ENCODE measurements at places on chromosomes 2 and 18.

GRCh38 chr18:32308493-32309120, 118.8 kb downstream of the MEP1B start:
- no peak for DNase-seq

DNA sequence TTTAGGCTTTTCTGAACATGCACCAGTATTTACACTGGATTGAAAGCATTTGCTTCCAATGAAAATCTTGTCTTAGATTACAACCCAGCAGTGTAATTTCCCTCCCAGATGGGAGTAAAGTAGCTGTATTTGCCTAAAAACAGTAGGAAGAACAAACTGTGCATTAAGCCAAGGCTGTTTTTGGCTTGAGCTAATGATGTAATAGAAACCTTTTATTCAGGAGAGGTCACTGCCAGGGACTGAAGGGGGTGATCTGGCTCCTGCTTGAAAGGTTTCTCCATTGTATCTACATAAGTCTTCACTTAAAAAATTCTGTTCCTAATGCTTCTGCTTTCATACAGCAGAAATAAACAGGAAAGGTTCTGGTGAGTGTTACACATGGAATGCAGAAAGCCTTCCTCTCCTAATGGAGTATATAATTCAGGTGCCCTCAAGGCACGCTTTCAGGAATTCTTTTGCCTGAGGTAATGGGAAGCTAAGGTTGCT, 74.4 kb downstream of the MEIS1 start:
- no peak for DNase-seq

GRCh38 chr2:42196403-42197267, 27.5 kb downstream of the EML4 start:
- DNase-seq, result no peak

- no peak for DNase-seq
Observed at GRCh38 chr2:205650450-205650849, 31.9 kb upstream of the NRP2 start.

DNA sequence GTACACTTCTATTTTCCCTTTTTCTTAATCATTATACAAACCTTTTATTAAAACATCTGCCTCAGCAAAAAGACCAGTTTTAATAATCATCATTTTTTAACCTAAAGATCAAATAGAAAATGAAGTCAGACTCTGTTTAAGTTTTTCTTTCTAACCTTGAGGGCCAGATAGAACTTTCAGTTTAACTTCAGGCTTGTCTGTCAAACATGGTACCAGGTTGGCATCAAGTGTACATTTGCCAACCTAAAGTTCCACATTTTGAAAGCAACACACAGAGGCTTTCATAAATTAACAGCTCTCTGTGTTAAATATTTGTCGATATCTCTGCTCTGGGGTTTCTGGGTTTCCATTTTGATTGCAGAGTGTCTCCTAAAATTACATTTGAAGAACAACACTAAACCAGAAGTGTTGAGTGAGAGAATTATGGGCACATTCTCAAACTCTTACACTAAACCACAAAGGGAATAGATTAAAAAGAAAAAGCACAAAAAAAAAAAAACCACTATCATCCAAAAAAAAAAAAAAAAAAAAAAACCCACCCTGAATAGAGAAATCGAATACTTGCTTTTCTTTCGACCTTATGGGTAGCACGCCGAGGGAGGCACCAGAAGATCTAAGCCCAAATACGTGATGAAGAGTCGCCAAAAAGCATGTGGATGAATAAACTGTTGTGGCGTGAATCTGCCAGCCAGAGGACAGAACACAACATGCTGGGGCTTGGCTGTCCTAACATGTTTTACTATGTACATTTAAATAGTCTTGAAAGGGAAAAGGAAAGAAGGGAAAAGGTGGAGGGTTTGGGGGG, 166.2 kb downstream of the TCF4 start:
- DNase-seq, result peak; percentile 58

GRCh38 chr2:230995821-230996220, at the start of gene SPATA3:
SPATA3 (plus strand) TSS chr2:230996121; CDS start chr2:230996234, 113 bp downstream.
- no peak for DNase-seq

GRCh38 chr2:111176388-111176787, 55.7 kb downstream of the BCL2L11 start:
- no peak for DNase-seq

GRCh38 chr2:149017116-149017985, 21.1 kb upstream of the LYPD6B start:
- peak; percentile 84 for DNase-seq

DNA sequence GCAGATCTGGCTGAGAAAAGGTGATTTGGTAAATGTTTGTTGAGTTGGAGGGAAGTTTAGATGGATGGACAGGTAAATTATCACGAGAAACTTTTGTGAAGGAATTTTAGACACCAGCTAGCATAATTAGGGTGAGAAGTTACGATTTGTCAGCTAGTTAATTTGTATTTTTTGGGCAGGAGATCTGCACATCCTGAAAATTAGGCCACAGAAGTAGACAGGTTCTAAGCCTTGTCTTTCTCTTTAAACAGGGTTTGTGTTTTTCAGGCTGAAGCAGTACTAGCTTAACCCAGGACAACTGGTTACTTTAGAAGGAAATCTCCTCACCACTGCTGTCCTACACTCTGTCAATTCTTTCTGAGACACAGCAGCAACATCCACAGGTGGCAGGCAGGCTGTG, 49.1 kb downstream of the DDX1 start:
- no peak for DNase-seq

GRCh38 chr2:27832396-27832795, 57.8 kb downstream of the RBKS start:
- DNase-seq, result no peak

- DNase-seq, result no peak
Observed at GRCh38 chr2:41867553-41867952, 180.3 kb upstream of the PKDCC start.

GRCh38 chr2:118269408-118270051, 181.3 kb downstream of the INSIG2 start:
- DNase-seq, result no peak

GRCh38 chr2:83826577-83826976, 632.5 kb downstream of the SUCLG1 start:
- DNase-seq, result no peak

DNA sequence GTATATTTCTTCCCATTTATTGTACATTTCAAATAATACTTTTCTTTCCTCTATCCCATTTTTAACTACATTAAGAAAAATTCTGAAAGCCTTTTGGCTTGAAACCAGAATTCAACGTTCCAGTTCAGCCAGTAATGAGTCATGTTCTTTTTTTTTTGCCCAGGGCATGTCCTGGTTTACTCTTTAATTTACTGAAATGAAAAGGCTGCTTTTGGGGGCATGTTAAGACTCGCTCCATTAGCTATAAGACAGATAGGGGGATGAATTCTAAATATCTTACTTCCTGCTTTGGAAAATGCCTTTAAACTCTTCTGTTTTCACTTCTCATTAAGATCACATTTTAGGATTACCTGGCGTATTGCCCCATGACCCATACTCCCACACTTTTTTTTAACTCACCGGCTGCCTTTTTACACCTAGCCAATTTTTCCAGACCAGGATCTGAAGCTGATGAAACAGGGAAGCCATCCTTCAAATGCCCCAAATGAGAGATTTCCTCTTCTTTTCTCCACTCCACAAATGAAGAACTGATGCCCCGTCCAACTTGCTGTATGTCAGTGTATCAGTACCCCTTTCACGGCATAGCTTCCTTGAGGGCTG, 585 bp downstream of the ABCA12 start:
- no peak for DNase-seq

DNA sequence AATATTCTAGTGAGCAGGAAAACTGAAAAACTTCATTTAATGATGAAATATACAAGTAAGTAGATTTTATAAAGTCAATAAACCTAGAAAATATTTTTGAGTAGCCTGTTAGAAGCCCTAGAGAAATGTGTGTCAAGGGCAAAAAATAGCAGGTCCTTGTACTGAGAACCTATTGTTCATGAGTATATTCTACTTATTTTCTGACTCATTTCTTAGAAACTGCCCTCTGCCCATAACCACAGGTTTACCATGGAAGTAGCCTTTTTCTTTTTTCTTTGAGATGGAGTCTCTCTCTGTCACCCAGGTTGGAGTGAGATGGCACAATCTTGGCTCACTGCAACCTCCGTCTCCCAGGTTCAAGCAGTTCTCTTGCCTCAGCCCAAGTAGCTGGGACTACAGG, 19.4 kb upstream of the SELENOI start:
- no peak for DNase-seq

DNA sequence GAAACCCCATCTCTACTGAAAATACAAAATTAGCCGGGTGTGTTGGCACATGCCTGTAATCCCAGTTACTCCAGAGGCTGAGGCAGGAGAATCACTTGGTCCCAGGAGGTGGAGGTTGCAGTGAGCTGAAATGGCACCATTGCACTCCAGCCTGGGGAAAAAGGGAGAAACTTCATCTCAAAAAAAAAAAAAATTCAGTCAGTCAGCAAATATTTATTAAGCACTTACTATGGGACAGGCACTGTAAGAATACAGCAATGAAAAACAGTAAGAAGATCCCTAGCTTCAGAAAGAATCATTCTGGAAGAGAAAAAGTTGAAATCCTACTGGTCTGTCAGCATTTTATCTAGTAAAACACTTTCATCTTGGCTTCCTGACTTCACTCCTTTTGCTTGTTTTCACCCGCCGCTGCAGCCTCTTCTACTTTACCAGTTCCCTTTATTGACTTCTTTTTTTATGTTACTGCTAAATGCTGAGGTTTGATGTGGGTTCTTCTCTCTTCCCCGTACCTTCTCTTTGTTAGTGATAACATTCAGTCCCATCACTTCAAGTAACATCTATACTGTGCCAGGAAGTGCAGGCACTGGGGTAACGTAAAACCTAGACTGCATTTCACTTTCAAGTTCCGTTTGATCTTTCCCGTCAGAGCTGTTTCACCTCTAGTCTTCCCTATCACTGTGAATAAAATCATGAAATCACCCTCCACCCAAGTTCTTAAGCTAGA, 10.8 kb upstream of the TAF4B start:
- no peak for DNase-seq

- no peak for DNase-seq
Observed at GRCh38 chr18:28961669-28962228, 784.8 kb upstream of the CDH2 start.

DNA sequence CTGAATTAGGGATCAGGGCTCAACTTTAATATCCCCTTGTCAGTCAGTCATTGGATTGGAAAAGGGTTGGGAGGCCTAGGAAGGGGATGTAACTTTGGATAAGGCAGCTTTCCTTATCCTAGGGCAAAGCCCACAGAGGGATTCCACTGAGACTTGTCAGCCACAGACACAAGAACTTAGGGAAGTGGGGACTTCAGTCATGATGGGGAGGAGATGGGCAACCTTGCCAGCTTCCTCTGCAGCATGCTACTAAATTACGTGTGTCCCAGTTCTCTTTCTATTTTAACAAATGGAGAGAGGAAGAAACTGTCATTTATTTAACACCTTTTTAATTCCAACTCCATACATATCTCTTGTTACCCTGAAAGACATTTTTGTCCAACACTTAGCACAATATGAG, 237.8 kb downstream of the WDR7 start:
- no peak for DNase-seq

GRCh38 chr2:111685342-111685741, 198.7 kb downstream of the ANAPC1 start:
- DNase-seq, result no peak

DNA sequence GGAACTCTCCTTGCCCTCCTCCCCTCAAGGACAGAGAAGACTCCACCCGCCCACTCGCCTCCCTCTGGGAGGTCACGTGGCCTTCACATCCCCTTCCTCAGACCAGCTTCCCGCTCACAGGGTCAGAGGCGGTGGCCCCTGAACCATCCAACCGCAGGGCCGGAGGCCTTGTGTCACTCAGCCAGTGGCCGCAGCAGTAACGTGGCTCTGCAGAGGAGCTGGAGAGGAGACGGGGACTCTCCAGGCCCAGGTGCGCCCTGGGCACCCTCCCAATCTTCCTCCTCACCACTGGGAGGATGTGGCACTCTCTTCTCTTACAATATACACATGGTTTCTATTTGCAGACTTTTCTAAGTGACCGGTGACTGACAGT, 161.7 kb downstream of the TWIST2 start:
- DNase-seq, result no peak

GRCh38 chr2:193774166-193774565, 1579.4 kb upstream of the TMEFF2 start:
- DNase-seq, result no peak

GRCh38 chr2:215917953-215918620, 95.3 kb downstream of the MREG start:
- no peak for DNase-seq

DNA sequence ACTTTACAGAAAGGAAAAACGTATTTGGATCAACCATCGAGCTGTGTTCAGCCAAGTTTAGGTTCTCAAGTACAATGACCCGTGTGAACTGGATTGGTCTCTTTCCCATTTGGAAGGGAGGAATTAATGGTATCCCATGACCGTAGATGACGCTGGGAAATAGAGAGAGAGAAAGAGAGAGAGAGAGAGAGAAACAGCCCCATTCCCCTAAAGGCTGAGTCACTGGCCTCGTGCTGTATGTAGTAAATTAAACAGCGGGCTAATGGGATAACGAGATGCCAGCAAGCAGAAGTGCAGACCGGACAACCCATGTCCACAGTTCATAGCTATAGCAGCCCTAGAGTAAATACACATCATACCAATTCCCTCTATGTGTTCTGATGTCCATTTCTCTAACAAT, 99.6 kb downstream of the BCL11A start:
- no peak for DNase-seq

DNA sequence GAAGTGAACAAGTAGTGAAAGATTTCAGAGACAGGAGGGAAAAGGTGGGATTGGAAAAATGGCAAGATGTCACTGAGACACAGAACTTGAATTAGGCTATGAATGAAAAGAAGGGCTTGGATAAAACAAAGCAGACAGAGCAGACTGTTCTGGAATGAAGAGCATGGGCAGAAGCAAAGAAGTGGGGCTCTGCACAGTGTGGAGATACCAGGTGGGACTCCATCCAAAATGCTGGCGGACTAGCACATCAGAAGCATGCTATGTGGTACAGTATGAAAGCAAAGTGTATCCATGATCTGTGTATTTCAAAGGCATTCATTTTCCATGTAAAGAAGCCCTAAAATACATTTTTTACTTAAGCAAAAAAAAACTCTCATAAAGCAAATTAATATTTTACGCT, 410.8 kb upstream of the LYPD1 start:
- no peak for DNase-seq

- DNase-seq, result no peak
Observed at GRCh38 chr2:23019476-23019875, 365.5 kb upstream of the KLHL29 start.

DNA sequence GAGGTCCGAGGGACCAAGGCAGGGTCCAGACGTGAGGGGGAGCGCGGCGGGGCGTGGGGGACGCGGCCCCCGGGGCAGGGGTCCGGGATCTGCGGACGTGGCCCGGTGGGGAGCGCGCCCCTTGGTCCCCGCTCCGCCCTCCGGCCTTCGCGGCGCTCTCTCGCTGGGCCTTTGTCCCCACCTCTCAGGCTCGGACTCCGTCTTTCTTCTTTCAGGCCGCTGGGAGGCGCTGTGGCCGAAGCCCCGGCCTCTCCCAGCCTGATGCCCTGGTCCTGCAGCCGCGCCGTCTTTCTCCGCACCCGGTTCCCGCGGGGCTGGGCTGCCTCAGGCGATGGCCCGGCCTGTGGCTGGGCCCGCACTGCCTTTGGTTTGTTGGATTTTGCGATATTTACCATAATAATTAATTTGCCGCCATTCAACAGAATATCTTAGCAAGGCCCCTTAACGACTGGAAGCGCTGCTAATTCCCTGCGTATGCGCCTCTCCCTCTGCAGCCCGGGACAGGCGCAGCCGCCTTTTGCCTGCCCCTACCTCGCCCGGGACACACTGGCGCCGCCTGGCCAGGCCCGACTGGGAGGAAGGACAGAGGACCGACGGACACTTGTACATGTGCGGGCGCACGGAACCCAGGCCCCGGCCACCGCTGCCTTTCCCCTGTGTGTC, 10.8 kb downstream of the SIX3 start:
- peak; percentile 70 for DNase-seq

- DNase-seq, result no peak
Observed at GRCh38 chr2:7539077-7539476, 621.9 kb downstream of the RNF144A start.

GRCh38 chr2:241774419-241775222, 2.0 kb upstream of the GAL3ST2 start:
- no peak for DNase-seq
